Fibroblast of skin of right biceps (primary cell): ENCODE measurements at places on chromosomes 16 and 17.

GRCh38 chr17:43634591-43635125 lies 27.1 kb downstream of the MEOX1 start:
- peak; percentile 16 for DNase-seq

- peak; percentile 75 for DNase-seq
These were observed 5.8 kb upstream of the RARA start for GRCh38 chr17:40303009-40303657.

DNA sequence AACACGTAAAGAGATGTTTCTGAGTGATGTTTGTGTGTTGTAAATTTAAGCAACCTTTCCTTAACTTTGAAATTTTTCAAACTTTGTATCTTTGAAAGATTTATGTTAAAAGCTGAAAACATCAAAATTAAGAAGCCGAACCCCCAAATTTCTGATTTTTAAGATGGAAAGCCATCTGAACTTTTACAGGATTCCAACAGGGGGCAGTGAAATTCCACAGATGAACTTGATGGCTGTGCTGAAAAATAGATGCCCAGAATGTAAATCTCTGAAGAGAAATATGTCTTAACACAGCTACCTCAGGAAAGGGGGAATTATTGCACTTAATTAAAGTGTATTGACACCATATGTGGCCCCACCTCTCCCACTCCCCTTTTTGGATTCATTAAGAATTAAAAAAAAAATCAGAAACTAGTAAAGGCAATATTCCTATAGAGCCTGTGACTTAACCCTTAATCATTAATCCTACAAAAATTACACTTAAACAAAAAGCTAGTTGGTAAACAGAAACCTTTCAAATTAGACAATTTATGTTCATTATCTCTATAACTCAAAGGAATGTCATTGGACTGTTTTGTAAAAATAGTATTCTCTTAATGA lies 597.9 kb downstream of the KCNJ2 start:
- peak; percentile 29 for DNase-seq

GRCh38 chr16:5490499-5490898 lies 392.9 kb upstream of the EEF2KMT start:
- no peak for DNase-seq

DNA sequence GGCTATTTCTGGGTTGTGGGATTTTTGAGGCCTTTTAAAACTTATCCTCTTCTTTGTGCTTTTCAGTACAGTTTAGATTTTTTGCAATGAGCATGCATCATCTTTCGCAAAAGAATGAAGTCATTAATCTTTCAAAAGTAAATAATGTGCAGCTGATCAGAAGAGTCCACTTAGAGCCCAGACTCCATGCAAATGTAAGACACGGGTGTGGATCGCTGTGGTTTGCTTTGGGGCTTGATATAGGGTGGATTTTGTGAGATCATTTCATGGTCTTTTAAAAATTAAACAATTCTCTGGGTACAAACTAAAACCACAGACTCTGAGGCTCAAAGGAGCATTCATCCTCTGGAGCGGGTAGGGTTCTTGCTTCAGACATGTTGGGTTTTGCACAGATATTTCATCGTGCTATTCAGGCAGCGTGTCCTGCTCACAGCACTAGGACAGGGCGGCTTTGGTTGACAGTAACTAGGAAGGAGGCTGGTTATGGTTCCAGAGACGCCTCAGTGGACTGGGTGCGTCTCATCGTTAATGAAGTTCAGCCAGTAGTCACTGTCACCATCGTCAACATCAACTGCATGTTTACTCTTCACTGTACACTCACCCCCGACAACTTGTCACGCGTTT lies 129.4 kb upstream of the PLCG2 start:
- DNase-seq = peak; percentile 29

DNA sequence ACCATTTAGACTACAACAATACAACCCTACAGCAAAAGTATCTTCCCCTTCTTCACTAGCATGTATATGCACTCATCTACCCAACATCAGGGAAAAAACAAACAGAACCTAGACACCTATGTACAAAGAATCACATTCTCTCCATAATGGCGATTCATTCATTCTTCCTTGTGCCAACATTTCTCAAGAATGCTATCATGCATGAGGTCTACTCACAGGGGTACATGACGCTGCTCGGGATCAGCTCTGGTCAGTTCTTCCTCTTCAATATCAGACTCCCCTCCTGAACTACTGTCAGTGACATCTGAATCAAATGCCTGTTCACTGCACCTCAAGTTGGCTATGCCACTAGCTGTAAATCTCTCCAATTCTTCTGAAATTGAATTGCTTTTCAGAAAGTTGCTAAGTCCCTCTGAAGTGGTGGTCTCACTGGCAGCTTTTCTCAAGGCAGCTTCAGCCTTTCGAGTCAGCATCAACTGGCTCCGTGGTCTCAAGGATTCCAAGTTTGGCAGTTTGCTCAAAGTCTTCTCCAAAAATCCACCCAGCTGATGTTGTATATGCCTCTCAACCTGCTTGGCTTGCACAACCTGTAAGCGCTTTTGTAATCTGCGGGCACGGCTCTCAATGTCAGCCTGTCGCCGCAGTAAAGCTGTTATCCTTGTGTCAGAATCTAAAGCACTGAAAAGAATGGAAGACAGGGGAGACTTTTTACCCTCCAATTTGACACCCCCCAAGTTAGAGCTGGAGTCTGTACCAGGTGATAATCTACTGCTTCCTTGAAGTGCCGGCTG lies 22.4 kb downstream of the KANSL1 start:
- DNase-seq = no peak
